SK-N-DZ (cell line): ENCODE measurements at places on chromosomes 4 and X.

DNA sequence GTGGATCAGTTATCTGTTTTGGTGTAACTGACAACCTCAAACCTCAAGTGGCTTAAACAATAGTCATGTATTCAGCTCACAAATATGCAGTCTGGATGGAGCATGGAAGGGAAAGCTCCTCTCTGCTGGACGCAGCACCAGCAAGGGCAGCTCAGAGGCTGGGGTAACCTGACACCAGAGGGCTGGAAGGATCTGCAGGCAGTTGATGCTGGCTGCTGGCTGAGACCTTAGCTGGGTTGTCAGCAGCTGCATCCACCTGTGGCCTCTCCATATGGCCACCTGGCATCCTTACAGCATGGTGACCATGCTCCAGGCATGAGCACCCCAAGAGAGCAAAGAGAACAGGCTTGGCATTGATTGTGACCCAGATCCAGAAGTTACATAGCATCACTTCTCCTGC, 46.7 kb downstream of the ENPP6 start:
- peak; percentile 43 for DNase-seq

GRCh38 chr4:7166981-7167700, 25.2 kb upstream of the SORCS2 start:
- no peak for DNase-seq

GRCh38 chrX:19086102-19086772, 36.0 kb downstream of the ADGRG2 start:
- no peak for DNase-seq

- DNase-seq = no peak
These were observed 1.4 kb downstream of the MID1 start for GRCh38 chrX:10618961-10619360.

GRCh38 chr4:94338681-94339351, 3.8 kb downstream of the HPGDS start:
- DNase-seq = no peak

DNA sequence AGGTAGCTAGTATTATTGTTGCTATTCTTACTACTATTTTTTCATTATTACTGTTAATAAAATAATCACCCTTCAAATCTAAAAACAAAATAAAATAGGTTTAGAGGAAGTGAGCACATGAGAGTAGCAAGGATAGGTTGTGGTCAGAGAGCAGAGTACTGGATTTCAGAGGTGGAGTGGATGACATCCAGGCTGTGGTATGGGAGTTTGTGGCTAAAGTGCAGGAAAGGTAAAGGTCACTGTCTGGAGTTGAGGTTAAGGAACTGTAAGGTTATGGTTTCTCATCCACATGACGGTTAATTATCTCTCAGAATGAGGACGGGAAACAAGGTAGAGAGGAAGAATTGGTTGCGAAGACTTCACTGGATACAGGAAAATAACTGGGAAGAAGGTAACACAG, 27.7 kb downstream of the STEEP1 start:
- no peak for DNase-seq

- DNase-seq = no peak
These were observed 166.4 kb downstream of the PARM1 start for GRCh38 chr4:75099321-75099720.

DNA sequence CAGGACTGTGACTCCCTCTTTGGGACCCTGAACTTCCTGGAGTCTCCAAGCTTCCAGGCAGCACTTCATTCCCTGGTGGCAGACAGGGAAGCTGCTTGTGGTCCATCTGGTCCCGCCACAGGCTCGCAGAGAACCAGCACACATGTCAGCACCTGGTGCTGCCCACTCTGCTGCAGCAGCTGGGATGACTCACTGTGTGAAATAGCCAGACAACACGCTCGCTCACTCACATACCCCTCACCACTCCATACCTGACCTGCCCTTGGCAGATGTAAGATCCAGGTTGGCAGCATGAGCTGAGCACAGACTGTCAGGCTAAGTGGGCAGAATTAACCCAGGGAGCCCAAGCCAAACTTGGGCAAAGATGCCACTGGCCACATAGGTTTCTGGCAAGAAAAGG, 613.5 kb downstream of the PCDH18 start:
- DNase-seq = no peak

- DNase-seq = no peak
These were observed 66.7 kb upstream of the PNPLA4 start for GRCh38 chrX:7993873-7994272.

GRCh38 chr4:163193717-163194116, 27.0 kb upstream of the NAF1 start:
- DNase-seq = no peak

DNA sequence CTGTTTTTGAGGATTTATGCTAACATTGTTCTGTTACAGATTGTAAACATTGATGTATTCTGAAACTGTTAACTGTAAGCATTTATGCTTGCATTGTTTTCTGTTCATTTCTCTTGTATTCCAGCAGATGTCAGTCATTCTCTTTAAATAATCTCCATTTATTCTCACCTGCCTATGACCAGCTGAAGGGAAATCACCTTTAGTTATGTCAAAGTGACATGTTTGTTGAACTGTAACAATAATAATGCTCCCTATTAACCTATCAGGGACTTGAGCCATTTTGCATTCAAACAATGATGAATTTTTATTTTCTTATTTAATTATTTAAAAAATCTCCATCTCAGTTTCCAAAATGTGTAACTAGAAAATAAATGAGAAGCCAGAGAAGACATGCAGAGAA, 58.0 kb downstream of the SPCS3 start:
- peak; percentile 2 for DNase-seq

- no peak for DNase-seq
These were observed 231.4 kb downstream of the VEGFC start for GRCh38 chr4:176561368-176561767.

- DNase-seq = no peak
These were observed 55.6 kb downstream of the STIM2 start for GRCh38 chr4:26916195-26916594.

DNA sequence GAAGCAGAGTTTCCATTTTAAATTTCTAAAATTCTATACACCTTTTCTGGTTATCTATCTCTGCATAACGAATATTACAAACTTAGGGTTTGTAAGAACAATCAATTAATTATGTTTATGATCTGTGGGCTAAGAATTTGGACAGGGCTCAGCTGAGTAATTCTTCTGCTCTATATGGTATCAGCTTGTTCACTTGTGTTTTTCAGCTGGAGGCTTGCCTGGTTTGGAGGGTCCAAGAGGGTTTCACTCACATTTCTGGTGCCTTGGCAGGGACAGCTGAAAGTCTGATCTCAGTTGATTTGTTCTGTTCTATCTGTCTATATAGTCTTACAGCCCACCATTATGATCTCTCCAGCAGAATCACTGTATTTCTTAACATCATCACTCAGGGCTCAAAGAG, 57.8 kb upstream of the ADGRA3 start:
- DNase-seq = no peak

DNA sequence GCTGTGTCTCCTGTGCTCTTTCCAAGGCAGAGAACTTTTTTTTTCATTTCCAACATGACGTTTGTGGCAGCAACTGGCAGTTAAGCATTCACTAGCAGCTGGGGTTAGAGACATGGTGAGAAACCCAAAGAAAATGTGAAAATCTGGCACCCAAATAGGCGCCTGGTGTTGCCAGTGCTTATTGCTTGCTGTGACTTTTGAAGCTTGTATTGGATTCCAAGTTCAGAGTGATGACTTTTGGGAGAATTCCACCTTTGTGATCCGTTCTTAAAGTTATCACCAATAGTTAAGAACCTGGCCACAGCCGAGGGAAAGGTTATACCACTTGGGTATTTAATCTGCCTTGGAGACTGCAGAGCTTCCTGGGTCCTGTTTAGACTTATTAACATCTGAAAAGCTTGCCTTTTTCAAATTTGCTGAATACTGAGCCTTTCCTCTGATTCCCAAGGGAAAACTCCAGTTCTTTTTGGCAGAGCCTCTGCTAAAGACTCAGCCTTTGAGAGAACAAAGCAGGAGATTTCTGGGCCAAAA, 101.0 kb downstream of the OPHN1 start:
- DNase-seq = no peak

DNA sequence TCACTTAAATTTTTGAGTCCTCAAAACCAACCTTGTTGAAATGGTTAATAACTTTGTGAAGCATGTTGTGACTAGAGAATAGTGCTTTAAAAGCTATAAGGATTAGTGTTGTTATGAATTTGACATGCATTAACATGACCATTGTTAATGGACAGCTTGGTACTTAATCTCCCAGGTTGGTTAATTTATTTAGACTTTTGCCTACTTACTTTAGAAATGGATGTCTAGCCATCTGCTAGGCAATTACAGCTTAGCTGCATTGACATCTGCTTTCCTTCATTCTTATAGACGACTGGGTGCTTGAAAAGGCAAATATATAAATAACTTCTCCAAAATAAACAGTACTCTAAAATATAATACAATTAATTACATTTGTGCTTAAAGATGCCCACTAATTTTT, 368.0 kb downstream of the CCSER1 start:
- peak; percentile 57 for DNase-seq

- no peak for DNase-seq
These were observed 23.0 kb downstream of the GALNT7 start for GRCh38 chr4:173191623-173192041.

GRCh38 chr4:53189011-53189410, 176.8 kb downstream of the SCFD2 start:
- DNase-seq = no peak

DNA sequence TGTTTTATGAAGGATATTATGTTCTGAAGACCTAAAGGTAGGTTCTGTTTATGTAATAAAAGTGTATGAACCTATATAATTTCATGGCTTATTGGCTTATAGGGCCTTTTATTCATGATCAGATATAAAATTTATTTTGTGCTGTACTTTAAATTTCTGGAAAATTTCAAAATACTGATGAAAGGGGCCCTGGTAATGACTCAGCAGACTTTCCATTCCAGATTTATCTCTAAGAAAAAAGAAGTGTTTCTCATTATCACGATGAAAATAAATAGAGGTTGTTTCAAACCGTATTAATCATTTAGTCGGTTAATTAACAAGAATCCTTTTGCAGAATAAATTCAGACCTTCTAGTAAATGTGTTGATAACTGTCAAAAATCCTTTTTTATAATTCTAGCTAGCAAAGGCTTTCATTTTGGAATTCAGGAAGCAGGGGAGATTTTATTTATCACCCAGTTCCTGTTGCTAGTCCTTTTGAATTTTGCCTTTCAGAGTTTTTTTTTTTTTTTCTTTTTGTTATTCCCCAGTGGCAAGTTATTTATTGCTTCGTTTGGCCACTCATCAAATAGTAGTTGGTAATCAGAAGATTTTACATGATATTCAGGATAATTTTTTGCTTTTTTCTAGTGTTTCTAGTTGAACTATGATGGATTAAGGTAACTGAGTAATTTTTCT, 5.4 kb upstream of the TAPT1 start:
- no peak for DNase-seq

- no peak for DNase-seq
These were observed 9.6 kb upstream of the DLG3 start for GRCh38 chrX:70434914-70435586.

DNA sequence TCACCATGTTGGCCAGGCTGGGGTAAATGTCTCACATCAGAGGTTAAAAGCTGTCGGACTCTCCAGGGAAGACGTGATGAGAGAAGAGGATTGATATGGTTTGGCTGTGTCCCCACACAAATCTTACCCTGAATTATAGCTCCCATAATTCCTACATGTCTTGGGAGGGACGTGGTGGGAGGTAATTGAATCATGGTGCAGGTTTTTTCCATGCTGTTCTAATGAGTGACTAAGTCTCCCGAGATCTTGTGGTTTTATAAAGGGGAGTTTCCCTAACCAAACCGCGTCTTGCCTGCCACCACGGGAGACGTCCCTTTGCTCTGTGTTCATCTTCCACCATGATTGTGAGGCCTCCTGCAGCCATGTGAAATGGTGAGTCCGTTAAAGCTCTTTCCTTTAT, 64.4 kb downstream of the ASMT start:
- DNase-seq = no peak

- no peak for DNase-seq
These were observed 87.5 kb downstream of the LEF1 start for GRCh38 chr4:108081256-108081655.

DNA sequence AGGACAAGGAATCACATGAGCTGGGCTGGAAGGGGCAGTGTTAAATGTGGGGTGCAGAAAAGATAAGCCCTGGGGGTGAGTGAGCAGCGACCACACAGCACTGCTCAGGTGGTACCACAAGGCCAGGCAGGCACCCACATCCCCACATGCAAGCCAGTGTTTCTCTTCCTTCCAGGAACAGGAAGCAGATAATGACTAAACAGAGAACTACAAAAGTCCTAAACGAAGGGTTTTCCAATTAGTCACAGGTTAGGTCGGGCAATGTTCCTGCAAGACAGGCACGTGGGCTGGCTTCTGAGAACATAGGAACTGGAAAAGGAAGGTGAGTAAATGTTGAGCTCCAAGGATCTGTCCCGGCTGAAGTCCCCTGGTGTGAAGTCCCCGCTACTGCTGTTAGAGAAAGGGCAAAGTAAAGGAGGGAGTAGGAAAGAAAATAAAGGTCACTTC, 19.5 kb downstream of the RELL1 start:
- DNase-seq = no peak

- DNase-seq = no peak
These were observed 6.3 kb downstream of the PRSS12 start for GRCh38 chr4:118346495-118346894.

DNA sequence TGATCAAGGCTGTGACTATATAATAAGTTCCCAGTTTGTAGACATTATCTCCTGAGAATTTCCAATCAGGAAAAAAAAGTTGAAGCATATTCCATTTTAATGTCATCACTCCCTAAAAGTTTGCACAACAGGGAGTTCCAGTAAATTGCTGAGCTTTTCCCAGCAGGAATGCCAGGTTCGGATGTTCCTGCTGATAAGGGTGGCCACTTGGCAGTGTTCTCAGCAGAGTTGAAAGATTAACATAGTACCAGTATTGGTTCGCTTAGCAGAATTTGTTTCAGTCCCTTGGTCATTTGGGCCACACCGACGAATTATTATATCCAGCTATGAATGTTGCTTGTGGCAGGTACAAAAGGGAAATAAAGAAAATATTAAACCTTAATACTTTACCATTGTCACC, 5.2 kb upstream of the CXCL2 start:
- no peak for DNase-seq

DNA sequence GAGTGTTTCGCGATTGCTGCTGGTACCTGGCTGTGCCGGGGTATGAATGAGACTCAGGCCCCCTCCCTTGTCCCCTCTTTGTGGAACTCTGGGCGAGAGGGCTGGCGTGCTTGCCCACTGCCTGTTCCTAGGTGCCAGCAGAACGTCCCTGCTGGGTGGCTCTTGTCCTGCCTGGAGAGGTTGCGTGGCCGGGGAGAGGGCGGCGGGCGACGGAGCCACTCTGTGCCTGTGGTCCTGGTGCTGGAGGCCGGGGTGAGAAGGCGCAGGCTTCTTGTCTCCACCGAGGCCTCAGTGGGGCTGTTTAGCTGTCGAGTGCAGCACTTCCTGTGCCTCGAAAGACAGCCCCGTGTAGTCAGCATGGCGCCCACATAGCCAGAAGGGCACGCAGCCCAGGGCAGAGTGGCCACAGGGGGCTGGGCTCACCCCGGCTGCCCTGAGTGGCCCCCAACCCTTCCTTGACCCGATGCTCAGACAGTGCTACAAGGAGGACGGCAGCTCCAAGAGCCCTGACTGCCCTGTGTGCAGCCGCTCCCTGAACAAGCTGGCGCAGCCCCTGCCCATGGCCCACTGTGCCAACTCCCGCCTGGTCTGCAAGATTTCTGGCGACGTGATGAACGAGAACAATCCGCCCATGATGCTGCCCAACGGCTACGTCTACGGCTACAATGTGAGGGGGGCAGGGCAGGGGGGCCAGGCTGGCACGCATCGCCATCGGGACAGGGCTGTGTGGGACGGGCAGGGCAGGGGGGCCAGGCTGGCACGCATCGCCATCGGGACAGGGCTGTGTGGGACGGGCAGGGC, 8.9 kb upstream of the UVSSA start:
- no peak for DNase-seq

- DNase-seq = no peak
These were observed 8.3 kb downstream of the GPRIN3 start for GRCh38 chr4:89299153-89299791.

GRCh38 chrX:134599184-134599914, 58.9 kb downstream of the PLAC1 start:
- DNase-seq = peak; percentile 4
